Neural crest cell (in vitro differentiated cells): ENCODE measurements at places on chromosomes 7 and 10. TPM values are rescaled to one million over a fixed set of nuclear protein-coding genes. Genes with fewer than 3 reads are reported as not detected.

TMEM229A gene
- total RNA-seq, result 10.3 and 10.9 TPM in 2 replicates

CNTNAP2 gene
- 9.3 and 12.9 TPM in 2 replicates for total RNA-seq

FAM3C gene
- total RNA-seq, result 47.5 and 49.1 TPM in 2 replicates

CLDN4 gene
- 0.34 and 0.47 TPM in 2 replicates for total RNA-seq

MYO3A gene
- 0.82 and 1.4 TPM in 2 replicates for total RNA-seq

BMPER gene
- total RNA-seq, result not detected in 2 replicates

PLCE1 gene
- 5.7 and 6.1 TPM in 2 replicates for total RNA-seq

TEX47 gene
- total RNA-seq, result not detected in 2 replicates

SFTPA1 gene
- total RNA-seq, result not detected in 2 replicates

SLC26A3 gene
- not detected in 2 replicates for total RNA-seq

TYW1B gene
- 2.7 and 3.4 TPM in 2 replicates for total RNA-seq

FANK1 gene
- total RNA-seq, result 2.4 and 5.0 TPM in 2 replicates

MSS51 gene
- total RNA-seq, result 2.1 and 2.6 TPM in 2 replicates

NSUN6 gene
- 17.8 and 18.4 TPM in 2 replicates for total RNA-seq

ERVW-1 gene
- not detected in 2 replicates for total RNA-seq

GPC2 gene
- 97.8 and 106 TPM in 2 replicates for total RNA-seq

UNCX gene
- 2.4 and 2.7 TPM in 2 replicates for total RNA-seq

MDFIC gene
- 10.1 and 11.1 TPM in 2 replicates for total RNA-seq

DRGX gene
- total RNA-seq, result 0.18 and 0.19 TPM in 2 replicates

GIMAP5 gene
- total RNA-seq, result 0.19 TPM in 1 of 2 replicates, not detected in the other

GRM8 gene
- 2.6 and 2.7 TPM in 2 replicates for total RNA-seq

NEURL1 gene
- total RNA-seq, result 1.8 and 2.7 TPM in 2 replicates

PHYHIPL gene
- total RNA-seq, result 17.1 and 17.5 TPM in 2 replicates
